ENCODE measurements at places on chromosomes 16 and 17. TPM values are rescaled to one million over a fixed set of nuclear protein-coding genes. Genes with fewer than 3 reads are reported as not detected.

The G6PC3 gene
- total RNA-seq = 23.5 TPM

The IFI35 gene
- 45.2 TPM for total RNA-seq

The TRPV3 gene
- total RNA-seq = 0.29 TPM

DNA sequence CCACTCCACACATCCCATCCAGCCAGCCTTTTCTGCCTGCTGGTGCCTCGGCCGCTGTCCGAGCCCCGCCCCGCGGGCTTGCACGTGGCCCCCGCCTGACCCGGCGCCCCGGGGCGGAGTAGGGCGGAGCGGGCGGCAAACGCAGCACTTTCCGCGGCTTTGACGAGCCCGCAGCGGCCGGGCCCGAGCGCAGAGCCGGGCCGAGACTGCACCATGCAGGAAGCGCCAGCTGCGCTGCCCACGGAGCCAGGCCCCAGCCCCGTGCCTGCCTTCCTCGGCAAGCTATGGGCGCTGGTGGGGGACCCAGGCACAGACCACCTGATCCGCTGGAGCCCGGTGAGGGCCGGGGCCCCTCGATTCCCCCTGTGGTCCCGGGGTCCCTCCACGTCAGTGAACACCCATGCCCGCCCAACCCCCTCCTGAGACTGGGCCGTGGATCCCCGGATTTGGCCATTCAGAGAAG lies at the start of gene HSF4:
HSF4 (plus strand) TSS at position 147 of the 463 bp plus-strand sequence; CDS start at position 214, 67 bp downstream.
- peak; percentile 97 for DNase-seq

DNA sequence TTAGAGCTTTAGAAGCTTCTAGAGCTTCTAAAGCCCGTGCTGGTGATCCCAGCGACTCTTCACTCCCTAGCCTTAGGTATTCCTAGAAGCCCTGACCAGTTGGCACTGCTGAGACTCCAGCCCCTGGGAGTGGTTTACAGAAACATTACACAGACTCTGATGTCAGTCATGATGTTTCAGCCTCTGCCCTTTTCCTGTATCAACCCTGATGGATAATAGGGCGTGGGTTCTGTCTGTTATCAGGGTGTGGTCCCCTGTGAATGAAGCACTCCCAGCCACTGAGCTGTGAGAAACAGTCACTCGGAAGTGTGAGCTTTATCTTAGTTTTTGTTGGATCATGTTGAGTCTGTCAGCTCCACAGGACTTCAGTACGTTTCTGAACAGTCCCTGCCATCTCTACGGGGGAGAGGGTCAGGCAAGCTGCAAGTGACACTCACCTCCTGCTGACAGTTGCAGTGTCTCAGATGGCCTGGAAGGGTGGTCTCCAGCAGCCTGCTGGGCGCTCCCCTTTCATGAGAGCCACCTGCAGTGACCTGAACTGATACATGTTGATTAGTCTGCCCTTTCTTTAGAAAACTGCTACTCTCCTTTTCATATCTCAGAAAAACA lies 12.8 kb downstream of the GOSR2 start:
- DNase-seq = peak; percentile 79

- DNase-seq = no peak
Observed at GRCh38 chr16:65032387-65032786, 89.5 kb downstream of the CDH11 start.

- no peak for DNase-seq
Observed at GRCh38 chr17:66417300-66417719, 114.9 kb downstream of the PRKCA start.

The SPNS2 gene
- under 0.01 TPM for total RNA-seq

- peak; percentile 58 for DNase-seq
Observed at GRCh38 chr16:2490190-2491105, 15.5 kb downstream of the TBC1D24 start.

GRCh38 chr17:75295201-75296158 lies 6.2 kb upstream of the SLC25A19 start:
- peak; percentile 25 for DNase-seq

- peak; percentile 96 for DNase-seq
Observed at GRCh38 chr16:69930117-69930776, 20.9 kb upstream of the CLEC18A start.

DNA sequence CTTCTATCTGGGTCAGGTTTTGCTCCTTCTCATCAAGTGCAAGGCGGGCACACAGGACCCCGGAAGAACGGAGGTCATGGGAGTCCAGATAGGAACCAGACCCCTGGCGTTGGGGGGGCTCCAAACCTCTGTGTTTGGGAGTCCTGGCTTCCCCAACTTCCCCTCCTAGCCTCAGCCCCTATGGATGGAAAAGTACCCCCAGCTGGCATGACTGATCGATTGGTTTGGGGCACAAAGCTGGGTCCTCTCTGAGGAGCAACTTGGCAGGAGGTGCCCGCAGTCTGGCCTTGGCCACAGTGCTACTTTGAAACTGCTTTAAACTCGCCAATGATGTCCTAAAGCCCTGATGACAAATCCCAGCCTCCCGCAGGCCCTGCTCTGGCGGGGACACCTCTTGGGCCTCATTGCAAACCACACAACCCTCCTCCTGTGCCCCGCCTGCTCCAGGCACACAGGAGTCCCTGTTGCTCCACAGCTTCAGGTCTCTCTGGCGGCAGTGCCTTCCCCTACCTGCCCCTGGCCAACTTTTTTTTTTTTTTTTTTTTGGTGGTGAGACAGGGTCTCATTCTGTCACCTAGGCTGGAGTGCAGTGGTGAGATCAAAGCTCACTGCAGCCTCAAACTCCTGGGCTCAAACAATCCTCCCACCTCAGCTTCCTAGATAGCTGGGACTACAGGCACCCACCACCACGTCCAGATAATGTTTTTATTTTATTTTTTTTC lies 38.0 kb upstream of the SNN start:
- no peak for DNase-seq

DNA sequence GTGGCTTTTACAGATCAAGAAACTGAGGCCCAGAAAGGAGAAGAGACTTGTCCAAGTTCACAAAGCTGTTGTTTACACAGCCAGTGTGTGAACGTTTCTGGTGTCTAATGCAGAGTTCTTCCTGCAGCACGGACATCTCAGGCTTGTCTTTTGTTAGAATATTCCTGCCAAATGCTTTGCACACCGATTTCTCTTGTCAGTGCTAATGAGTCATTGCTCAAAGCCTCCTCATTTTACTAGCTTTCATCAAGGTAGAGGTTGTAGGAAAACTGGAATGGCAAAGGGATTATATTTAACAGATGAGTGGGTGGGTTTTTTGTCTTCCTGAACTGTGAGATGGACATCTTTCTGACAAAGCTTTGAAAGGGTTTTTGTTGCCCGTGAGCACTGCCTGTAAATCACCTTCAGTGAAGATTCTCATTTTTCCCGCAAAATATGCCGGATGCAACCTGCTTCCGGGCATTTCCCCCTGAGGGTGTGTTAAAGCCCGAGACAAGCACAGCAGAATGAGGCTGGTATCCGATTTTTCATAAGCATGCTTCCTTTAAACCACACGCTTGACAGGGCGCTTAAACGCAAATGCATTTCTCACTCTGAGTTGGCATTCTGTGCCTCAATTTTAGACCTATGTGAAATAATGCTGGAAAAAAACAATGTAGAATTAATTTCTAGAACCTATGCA lies 14.7 kb downstream of the PMM2 start:
- DNase-seq = no peak

- DNase-seq = peak; percentile 63
Observed at GRCh38 chr16:75402821-75403475, 30.4 kb downstream of the CFDP1 start.

The RBFOX1 gene
- not detected for total RNA-seq
